ENCODE measurements at places on chromosomes 7 and 10.

DNA sequence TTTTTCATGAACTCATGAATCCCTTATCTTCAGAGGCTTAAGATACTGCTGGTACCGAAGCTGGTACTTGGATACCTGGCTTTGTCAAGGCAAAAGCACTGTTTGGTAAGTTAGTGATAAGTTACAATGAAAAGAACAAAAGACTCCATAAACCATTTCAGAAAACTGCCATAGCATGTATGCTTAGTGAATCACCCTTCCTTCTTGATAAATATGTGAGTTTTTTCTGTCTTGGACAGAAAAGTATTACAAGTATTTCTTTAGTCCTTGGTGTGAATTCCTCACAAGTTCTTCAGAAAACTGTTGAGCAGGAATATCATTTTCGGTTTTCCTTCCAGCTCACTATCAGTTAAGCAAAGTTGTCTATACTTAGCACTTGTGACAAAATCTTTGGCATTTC lies 25.6 kb downstream of the PUS7 start:
- DNase-seq, result no peak

DNA sequence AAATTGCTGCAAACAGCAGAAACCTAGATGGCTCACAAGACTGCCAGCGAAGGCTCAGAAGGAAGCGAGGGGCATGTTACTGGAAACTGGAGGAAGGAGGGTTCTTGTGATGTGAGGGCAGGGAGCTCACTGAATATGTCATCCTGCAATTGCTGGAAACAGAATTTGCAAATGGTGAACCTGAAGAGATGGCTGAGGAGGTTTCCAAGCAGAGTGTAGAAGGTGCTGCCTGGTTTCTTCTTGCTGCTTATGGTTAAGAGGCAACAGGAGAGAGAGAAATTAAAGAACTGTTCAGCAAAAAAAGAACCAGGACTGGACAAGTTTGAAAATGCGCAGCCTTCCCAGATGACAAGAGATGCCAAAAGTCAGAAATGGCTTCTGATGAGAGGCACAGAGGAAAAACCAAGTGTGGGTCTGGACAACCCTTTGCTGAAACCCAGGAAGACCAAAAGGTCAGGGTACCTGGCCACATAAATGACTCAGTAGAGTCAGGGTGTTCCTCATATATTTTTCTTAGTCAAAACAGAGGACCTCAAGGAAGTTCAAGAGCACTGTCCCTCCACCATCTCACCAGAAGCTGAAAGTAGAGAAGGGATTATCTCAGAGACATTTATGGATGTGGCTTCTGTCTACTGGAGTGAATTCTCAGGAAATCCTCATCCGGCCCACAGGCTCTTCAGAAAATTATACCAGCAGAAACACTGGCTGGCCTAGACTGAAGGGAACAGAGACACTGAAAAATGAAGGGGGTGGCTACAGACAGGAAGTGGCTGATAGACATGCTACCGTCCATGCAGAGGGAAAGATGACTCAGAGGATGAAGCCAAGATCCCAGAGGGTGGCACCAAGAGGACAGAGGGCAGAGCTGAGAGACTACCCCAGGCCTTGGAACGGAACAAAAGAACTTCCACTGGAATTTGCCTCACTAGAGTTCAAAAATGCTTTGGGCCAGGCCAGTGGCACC lies 10.1 kb downstream of the PAPOLB start:
- DNase-seq, result no peak

- no peak for DNase-seq
Observed at GRCh38 chr7:99120501-99120900, 23.4 kb downstream of the SMURF1 start.

GRCh38 chr7:115679976-115680375 lies 350.6 kb downstream of the TFEC start:
- DNase-seq, result peak; percentile 13

DNA sequence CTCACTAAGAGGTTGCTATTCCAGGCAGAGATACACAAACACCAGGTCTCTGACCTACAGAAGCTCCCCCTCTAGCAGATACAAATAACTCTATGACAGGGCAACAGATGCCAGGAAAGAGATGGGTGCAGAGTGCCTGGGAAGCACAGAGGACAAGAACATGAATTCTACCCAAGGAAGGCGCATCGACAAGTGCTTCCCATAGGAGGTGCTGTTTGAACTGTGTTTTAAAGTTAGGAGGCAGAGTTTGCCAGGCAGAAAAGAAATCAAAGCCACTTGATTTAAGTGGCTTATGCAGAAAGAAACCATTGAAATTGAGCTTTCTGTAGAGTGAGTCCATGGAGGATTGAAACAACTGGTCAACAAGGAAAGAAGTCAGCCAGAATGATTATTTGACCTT lies 35.3 kb upstream of the EGR2 start:
- DNase-seq, result no peak

DNA sequence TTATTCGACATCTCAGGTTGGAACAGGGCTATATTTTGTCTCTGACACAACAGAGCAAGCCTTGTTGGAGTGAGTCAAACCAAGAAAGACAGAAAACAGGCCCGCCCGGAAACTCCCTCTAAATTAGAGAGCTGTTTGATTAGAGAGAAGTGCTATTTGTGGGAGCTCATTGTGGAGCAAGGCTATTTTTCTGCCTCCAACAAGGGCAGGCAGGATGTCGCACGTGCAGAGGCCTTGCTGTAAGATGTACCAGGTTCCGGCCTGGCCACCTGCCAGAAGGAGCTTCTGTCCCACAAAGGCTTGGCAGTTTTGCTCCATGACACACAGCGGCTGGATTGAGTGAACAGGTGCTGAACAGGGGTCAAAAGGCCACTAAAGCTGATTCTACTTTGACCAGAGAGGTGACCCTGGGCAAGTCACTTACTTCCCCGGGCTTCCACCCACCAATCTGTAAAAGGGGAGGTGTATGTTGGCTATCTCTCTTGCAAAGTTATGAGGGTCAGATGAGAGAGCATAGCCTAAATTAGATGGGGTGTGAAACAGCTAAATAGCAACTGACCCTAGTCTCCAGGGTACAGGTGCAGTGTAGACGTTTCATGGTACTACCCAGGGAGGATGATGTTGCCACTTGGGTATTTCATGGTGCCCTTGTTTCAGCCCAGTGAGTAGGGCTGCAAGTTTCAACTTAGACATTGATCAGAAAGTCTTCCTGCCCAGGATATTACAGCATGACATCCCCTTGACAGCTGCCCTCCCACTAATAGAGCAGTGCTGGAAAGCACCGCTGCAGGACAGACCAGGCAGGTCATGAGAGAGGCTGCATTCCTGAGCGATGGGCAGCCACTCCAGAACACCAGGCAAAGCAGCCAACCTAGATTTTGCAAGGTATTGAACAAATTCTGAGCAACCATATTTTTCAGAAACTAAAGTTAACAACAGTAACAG lies 62.0 kb downstream of the VSTM4 start:
- DNase-seq, result no peak

GRCh38 chr7:21869785-21870402 lies 75.8 kb downstream of the CDCA7L start:
- DNase-seq, result no peak

DNA sequence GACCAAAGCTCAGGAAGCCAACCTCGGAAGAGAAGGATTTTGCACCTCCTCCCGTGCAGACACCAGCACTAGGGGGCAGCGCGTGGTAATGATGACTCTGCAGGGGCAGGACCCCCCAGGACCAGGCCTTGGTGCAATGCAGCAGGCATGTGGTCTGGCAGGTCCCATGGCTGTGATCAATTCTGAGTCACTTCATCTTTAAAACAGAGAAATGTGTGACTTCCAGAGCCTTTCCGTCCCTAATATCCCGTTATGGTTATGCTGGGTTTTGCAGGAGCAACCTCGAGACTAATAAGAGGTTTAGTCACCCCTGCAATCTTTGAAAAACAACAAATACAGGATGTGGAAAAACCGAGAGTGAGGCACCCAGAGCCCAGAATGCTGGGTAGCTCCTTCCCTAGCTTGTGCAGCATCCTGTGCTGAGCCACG lies 30.2 kb upstream of the GJD4 start:
- no peak for DNase-seq

DNA sequence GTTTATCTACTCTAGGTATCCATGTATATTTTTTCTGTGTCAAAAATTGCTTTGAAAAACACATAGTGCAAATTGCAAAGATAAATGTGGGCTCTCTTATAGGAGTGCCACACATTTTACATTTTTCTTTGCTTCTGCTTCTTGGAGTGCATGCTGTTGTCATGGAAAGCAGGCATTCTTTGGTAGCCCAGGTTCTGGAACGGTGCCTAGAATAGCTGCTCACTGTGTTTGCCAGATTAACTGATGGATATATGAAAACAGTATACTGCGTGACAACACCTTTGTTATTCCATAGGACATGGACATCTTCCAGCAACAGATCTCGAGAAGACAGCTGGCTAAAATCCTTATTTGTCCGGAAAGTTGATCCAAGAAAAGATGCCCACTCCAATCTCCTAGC lies 13.4 kb downstream of the NIPSNAP2 start:
- no peak for DNase-seq

DNA sequence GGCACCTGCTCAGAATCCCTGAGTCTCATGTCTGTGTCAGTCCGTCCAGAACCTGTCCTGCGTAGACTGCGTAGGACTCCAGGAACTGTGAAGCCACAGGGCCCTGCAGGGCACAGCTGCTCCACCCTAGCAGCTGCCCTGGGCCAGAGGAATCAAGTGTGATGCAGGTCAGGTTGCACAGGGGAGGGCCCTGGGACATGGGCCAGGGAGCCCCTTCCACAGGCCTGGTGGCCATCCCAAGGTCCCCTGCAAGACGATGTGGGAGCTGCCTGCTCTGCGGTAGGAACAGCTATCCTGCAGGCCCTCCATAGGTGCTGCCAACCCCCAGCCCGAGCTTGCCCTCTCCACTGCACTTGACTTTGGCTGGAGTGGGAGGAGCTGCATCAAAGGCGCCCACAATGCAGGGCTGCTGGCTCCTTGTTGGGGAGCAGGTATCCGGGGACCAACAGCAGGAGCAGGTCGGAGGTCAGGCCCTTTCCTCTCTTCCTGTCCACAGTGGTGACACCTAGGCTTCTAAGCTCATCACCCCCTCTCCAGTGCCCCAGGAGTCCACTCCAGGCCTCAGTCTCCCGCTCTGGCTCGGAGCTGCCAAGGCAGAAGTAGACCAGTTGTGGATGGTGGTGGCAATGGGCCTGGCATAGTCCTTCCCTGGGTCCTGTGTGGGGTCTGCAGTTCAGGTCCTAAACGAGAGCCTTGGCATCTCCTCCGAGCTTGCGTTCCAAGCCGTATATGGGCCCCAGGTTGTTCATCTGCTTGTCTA lies 149.1 kb downstream of the MAPK8 start:
- no peak for DNase-seq

- no peak for DNase-seq
Observed at GRCh38 chr7:75878312-75878768, 494 bp upstream of the RHBDD2 start.

- DNase-seq, result no peak
Observed at GRCh38 chr10:70155255-70155838, 8.8 kb upstream of the TYSND1 start.

DNA sequence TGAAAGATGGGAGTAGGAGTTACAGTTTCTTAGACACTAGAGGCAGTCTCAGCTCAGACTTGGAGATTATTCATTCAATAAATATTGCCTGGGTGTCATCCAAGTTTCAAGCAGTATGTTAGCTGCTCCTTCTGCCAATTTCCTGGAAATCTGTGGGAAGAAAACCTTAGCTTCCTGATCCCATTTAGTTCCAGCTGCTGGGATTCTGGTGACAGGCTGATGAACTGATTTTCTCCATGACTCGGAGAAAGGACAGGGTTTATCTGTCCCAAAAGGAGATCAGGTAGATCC lies 95.8 kb downstream of the CLEC2L start:
- no peak for DNase-seq

DNA sequence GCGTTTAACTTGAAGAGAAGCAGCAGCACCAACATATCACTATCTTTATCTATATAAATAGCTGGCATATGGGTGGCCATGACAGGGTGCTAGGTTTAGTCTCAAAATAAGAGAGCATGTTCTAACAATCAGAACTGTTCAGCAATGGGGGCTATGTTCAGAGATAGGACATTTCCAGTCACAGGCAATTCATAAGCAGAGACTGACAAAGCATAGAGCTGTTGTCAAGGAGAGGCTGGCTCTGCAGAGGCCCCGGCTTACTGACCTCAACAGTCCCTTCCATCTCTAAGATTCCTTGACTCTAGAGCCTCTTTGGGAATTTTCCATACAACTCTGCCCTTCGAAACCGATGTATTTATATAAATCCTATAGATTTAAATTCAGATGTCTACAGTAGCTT lies 17.2 kb downstream of the ANK3 start:
- DNase-seq, result no peak

DNA sequence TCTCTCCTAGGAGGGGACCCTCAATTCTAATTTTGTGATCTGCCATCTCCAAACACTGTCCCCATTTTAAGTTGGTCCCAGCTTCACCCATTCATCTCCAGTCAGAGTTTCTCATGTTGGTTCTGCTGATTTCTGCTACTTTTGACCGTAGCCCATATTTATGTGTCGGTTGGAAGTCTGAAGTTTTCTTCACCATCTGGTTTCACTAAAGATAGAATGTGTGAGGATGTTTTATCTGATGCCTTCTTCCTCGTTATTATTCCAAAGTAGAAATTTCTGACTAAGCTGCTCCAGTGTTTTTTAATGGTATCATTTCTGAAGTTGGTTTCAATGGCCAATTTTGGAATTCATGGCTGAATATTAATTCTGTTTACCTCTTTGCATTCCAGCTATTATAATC lies 21.3 kb upstream of the IFIT2 start:
- DNase-seq, result no peak

DNA sequence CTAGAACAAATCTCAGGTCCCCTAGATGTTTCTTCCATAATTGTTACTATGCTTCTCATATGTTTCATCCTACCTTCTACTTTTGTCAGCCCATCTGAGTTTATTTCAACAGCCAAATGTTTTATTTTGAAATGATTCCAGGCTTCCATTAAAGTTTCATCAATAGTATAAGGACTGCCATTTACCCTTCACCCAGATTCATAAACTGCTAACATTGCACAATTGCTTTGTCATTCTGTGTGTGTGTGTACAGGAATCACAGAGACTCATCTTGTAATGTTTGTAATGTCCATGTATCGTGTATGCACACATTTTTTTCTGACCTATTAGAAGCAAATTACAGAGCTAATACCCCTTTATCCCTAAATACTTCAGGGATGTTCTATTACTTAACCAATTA lies 25.5 kb downstream of the MMRN2 start:
- DNase-seq, result no peak

GRCh38 chr7:116984917-116985316 lies 31.6 kb downstream of the ST7 start:
- DNase-seq, result no peak

- DNase-seq, result no peak
Observed at GRCh38 chr10:48598936-48599829, 5.7 kb downstream of the ARHGAP22 start.
